NCI-H2171 (cell line): ENCODE measurements at places on chromosomes 2 and 18.

DNA sequence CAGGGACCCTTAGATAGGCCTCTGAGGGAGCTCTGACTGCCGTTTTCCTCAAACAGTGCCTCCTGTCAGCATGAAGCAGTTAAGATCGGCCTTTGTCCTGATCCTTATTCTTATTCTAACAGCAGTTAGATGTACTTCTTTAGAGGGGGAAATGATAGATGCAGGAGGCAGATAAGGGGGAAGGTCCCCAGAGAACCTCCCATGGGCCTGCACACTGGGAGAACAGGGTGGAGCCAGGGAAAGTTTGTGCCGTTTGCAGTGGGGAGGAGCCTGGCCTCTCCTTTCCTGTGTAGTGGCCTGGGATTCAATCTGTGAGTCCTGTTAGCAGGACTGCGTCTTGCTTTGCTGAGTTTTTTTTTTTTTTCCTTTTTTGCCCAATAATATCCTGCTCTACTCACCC is 7.9 kb upstream of the INPP4A start:
- no peak for DNase-seq

GRCh38 chr2:69791045-69791444 is 38.4 kb upstream of the GMCL1 start:
- DNase-seq, result no peak

GRCh38 chr2:240460781-240461431 is 25.4 kb downstream of the GPC1 start:
- DNase-seq, result no peak

- DNase-seq, result no peak
Observed at GRCh38 chr2:100520224-100520623, 42.6 kb upstream of the PDCL3 start.

DNA sequence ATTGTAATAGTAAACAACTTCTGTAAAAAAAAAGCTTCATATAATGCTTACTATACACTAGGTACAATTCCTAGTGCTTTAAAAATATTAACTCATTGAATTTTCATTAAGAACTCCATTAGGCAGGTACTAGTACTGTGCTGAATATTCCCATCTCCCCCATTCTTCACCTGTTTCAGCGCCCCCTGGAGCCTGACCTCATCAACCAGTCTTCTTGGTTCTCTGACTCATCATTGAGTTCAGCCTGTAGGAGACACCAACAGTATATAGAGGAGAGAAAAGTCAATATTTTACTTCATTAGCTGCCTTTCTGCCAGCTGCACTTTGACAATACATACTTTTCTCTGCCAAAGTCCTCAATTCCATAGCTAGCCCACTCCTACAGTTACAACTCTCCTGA is 1009.9 kb upstream of the KLHL29 start:
- DNase-seq, result no peak

DNA sequence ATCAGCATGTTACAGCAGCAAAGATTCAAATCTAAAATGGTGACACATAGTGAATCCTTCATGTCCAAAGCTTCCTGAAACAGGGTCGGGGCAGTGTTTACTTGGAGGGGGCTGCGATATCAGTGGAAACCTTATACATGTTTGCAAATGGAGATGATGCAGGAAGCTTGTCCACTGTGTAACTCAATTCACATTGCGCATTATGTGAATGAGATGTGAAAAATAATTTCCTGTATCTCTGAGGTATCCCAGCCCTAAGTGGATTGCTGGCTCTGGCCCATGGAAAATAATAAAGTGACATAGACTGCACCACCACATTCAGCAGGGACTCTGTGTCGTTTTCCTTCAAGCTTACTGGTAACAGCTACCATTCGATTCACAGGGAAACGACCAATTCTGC is 505.5 kb downstream of the GALR1 start:
- DNase-seq, result no peak

DNA sequence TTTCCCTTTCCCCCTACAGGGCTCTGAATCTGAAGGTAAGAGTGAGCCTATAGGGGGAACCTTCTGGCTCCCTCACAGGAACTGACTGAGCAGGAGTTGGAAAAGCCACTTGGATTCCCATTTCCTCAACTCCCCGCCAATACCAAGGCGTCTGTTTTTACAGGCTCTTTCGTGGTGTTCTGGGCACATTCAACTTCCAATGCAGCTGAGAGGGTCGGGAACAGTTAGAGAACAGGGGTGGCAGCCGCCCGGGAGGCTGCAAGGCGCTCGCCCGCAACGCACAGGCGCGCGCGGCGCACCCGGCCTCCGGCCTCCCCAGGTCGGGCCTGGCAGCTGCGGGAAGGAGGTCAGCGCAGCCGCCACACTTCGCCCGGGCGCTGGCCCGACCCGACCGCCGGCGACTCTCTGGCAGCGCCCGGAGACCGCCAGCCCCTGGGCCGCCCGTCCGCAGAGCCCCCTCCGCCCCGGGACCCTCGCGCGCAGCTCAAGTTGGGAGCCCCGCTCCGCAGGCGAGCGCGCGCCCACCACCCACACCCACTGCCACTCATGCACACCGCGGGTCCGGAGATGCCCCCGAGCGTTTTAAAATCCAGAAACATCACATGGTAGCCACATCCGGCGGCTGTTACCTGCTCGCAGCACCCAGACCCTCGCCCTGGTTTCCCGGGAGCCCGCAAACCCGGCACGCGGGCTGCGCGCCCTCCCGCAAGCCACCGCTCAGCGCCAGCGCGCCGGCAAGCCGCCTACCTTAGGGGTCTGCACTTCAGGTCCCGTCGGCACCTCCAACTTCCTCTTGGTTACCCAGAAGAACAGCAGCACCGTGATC is 816 bp downstream of the GALNT14 start:
- DNase-seq, result no peak

- DNase-seq, result no peak
Observed at GRCh38 chr18:51603111-51603510, 405.6 kb upstream of the MEX3C start.

DNA sequence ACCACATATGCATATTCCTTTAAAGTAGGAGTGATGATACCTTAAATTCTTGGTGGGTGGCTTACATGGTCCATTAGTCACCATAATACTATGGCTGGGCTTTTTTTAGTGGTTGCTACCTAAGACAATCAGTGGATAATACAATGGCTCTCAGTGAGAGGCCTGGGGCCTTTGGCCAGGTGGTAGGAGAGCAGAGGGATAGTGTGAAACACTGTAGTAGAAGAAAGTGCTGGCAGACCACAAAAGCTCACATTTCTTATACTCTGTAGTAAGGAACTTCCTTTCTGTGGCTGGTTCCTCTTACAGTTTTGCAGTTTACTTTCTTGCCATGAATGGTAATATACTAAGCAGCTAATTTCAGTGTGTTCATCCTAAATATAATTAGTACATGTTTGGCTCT is 583.5 kb downstream of the XIRP2 start:
- DNase-seq, result no peak

DNA sequence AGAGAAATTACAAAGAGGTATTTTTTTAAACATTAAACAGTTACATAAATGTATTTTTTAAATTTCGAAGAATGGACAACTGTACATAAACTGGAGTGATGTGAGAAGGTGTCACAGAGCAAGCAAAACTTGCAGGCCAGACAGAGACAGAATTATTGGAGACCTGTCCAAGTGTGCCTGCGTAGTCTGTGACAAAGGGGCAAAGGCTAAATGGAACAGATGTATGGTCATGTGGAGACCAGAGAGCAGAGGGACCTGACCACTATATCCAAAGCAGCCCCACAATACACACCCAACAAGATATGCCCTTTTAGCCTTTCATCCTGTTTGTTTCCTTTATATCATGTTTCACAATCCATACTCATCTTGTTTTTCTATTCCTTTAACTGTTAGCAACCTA is 225.3 kb upstream of the VWC2L start:
- no peak for DNase-seq

- DNase-seq, result no peak
Observed at GRCh38 chr2:101900375-101900774, 91.4 kb upstream of the IL1R2 start.

DNA sequence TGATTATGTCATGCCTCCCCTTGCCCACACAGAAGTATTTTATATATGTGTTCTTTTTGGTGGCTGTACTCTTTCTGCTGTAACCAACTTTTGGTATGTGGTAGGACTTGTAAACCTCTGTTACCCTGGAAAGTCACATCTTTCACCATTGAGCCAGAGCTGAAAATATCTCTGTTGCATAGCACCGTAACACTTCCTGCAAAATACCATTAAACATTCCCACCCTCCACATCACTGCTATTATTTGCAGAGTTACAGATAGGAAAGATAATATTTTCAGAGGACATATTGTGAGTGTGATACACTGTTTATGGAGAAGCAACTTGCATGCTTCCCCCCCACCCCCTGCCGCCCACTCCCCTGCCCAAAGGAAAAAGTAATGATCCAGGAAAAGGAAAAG is 44.8 kb downstream of the CAB39 start:
- no peak for DNase-seq

DNA sequence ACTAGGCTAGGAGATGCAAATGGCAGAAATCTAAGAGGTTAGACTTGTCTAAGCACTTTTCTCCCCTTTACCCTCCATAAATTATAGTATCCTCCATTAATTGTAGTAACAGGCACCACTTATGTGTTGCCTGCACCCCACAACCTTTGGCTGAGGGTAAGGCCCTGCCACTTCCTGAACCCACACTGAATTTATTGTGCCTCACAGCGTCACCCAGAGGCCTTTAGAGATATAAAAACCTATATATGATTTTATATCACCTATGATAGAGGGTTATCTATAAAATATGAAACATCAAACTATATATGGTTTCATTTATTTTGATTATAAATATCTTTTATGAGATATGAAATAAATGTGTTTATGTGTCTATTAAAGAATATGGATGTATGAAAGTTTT is 2.6 kb downstream of the UGT1A9 start:
- no peak for DNase-seq
